ENCODE measurements at places on chromosomes 4 and X. TPM values are rescaled to one million over a fixed set of nuclear protein-coding genes. Genes with fewer than 3 reads are reported as not detected.

DNA sequence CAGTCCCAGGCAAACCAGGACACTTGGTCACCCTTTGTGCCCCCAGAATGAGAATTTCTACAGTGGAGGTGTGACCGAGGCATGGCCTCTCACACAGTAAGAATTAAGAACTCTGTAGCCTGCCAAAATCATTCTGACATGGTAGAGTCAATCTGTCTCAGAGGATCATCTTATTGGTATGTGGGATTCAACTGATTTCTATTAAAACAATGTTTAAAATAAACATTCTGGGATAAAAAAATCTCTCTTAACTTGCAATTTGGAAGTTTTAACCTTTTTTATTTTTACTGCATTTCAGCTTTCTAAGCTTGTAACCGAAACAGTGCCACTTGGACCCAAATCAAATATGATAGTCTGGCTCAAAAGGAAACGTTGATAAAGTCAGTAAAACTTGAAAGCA, 165.4 kb upstream of the LDB2 start:
- H3K27ac ChIP-seq = no peak overlapping the region
- no peaks in the 10 kb centered on the region for H3K36me3 ChIP-seq
- no peak for DNase-seq

GRCh38 chrX:133384454-133384853, 30.8 kb downstream of the GPC4 start:
- H3K27ac ChIP-seq = no peak overlapping the region
- no peak overlapping the region for H3K4me3 ChIP-seq
- H3K4me1 ChIP-seq = no peaks in the 10 kb centered on the region

GRCh38 chr4:28082686-28083390, 1222.2 kb downstream of the STIM2 start:
- H3K36me3 ChIP-seq = no peaks in the 10 kb centered on the region
- no peaks in the 10 kb centered on the region for H3K27me3 ChIP-seq
- no peak overlapping the region for H3K27ac ChIP-seq

GRCh38 chr4:128639541-128640270, 169.8 kb upstream of the JADE1 start:
- H3K4me1 ChIP-seq = no peaks in the 10 kb centered on the region
- H3K4me3 ChIP-seq = no peak overlapping the region
- no peak overlapping the region for H3K27ac ChIP-seq
- H3K36me3 ChIP-seq = no peaks in the 10 kb centered on the region

The TBX22 gene
- not detected for total RNA-seq

The FAM47A gene
- total RNA-seq = not detected

GRCh38 chr4:52655506-52655905, 3.6 kb downstream of the USP46 start:
- no peak overlapping the region for H3K4me3 ChIP-seq
- no peak for DNase-seq
- peaks cover 11% of the 10 kb centered on the region for H3K36me3 ChIP-seq
- H3K4me1 ChIP-seq = peaks cover 22% of the 10 kb centered on the region

DNA sequence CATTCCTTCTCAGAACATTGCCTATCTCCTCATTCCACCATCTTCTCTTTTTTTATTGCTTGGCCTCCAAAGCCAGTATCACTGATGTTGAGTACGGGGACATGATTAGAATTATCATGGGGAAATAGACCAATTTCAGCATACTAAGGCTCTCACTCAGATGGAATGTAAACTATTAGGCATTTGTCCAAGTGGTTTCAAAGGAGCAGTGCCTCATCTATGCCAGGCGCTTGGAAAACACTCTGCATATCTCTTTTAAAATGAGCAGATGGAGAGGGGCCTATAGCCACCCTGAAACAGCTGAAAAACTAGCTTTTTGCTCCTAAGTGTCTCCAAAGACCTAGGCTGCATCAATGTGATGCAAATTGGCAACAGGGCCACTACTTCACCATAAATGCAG, 150.8 kb upstream of the DIPK2B start:
- no peaks in the 10 kb centered on the region for H3K36me3 ChIP-seq
- H3K27me3 ChIP-seq = no peaks in the 10 kb centered on the region

The CENPE gene
- total RNA-seq = 29.8 TPM

The UGT2B7 gene
- not detected for total RNA-seq

All from activated CD4-positive, alpha-beta T cell treated with anti-CD3 and anti-CD28 coated beads, Interleukin-2, amount 10 ng/mL, durations not matched to agents 24 days and 14 days (primary cell).